ENCODE measurements at places on chromosomes 1 and 21. TPM values are rescaled to one million over a fixed set of nuclear protein-coding genes. Genes with fewer than 3 reads are reported as not detected.

- DNase-seq: no peak
Observed at GRCh38 chr1:240765732-240766363, 153.9 kb upstream of the GREM2 start.

- no peak for DNase-seq
Observed at GRCh38 chr1:5752746-5753548, 239.3 kb downstream of the NPHP4 start.

Gene NBPF3
- 8.1 TPM for total RNA-seq

Gene PRAMEF8
- total RNA-seq: not detected

DNA sequence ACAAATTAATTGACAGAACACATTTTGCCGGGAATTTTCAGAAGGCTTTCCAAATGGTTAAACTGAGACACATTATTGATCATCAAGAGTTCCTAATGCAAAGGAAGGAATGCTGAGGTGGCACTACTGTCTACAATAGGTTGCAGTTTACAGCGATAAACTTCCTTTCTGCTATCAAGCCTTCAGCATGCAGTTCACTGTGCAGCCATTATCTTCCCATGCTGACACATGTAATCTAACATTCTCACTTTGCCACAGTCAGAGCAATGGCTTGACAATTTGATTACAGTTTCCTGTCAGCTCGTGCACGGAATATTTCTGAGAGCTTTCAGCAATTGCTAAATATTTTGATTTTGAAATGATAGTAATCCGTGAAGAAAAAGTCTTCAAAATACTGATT is 166.9 kb upstream of the PRMT6 start:
- no peak for DNase-seq

DNA sequence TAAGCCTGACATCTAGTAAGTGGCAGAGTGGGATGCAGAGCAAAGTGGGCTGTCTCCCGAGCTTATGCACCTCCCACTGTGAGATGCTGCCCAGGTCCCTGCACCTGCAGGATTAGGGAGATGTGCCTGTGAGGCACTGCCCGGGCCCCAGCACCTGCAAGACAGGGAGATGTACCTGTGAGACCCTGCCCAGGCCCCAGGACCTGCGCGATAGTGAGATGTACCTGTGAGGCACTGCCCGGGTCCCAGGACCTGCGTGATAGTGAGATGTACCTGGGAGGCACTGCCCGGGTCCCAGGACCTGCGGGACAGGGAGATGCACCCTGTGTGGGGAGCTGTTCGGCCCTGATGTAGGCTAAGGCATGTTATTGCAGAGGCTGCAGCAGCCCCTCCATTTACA is 622.8 kb downstream of the PTPRU start:
- DNase-seq: no peak

DNA sequence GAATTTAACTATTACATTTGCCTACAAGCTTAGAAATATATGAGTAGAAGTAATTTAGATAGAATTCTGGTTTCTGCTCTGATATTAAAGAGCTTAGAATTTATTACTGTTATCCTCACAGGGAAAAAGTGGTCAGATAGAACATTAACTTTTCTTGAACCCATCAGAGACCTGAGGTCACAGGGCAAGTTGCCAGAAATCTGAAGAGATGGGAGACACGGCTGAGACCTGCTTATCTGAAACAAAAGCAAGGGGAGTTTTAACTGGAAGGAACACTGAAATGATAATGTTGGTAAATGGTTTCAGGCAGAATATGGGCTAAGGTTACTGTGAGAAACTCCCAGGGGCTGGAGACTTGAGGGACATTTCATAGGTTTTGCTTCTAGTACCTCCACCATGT is 28.0 kb upstream of the USP25 start:
- no peak for DNase-seq

GRCh38 chr1:37575692-37576091 is 19.0 kb downstream of the DNALI1 start:
- DNase-seq: no peak

DNA sequence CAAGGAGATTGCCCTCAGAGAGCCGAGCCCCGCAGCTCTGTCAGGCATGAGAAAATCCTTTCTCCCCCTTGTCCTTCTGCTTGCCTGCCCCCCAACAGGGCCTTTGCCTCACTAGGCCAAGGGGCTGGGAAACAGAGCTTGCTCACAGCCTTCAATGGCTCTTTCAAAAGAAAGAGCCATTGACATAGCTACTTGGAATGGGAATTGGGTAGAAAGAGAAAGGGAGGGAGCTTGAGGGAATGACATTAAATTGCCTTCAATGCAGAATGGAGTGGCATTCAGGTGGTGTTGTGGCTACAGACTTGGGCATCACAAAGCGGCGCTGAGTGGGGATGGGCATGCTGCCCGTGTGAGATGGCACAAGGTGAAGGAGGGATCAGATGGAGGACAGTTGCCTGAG is 13.2 kb downstream of the SYT11 start:
- DNase-seq: no peak

DNA sequence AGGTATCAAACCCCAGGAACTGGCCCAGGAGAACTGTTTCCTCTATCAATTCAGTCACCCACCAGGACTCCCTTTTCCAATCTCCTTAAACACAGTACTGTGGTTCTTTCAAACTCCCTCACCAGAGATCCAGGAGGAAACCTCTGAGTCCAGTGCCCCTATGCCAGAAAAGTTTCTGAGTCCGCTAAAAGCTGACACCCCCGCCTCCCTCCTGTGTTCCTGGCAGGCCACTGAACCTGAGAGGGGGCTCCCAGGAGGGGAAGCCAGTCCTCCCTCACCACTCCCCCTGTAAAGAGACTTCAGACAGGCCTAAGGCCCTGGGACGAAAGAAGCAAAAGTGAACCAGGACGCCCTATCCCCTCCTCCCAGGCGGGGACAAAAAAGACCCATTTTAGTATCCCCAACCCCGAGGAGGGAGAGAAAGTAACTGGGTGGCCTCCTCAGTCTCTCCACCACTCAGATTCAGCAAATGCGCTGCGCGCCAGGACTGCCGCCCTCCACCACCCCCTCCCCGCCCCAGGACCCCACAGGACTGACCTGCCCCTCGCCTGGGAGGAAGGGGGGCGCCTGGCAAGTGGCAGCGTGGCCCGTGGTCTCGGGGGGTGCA is 624 bp downstream of the SLC41A1 start:
- no peak for DNase-seq

Gene ITGB3BP
- 5.0 TPM for total RNA-seq

Gene SPATA45
- total RNA-seq: not detected

Gene PRELP
- total RNA-seq: 243 TPM

Gene FAM43B
- 1.7 TPM for total RNA-seq

GRCh38 chr1:206646504-206646903 is 11.2 kb downstream of the DYRK3 start:
- no peak for DNase-seq

DNA sequence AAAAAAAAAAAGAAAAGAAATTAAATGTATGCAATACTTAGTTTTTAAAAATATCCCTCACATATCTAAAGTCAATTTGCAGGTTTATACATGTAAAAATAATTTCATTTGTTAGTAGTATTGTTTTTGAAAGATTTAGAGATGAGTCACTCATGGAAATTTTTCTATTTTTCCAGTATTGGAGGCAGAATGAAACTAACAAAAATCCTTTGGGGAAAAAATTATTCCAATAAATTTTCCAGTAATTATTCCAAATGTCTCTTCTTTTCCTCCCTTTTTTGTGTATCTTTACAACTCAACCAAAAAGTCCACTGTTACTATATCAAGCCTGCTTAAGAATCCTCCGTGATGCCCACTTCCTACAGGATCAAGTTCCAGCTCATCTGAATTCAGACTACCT is 29.9 kb downstream of the MPZL1 start:
- no peak for DNase-seq
